ENCODE measurements at places on chromosomes 6 and 20. TPM values are rescaled to one million over a fixed set of nuclear protein-coding genes. Genes with fewer than 3 reads are reported as not detected.
A peak's percentile ranks its signal among the peaks of the same experiment; 100 is the strongest.

The SPTLC3 gene
- total RNA-seq, result 32.3 TPM

The SEMG1 gene
- not detected for total RNA-seq

The TREML2 gene
- 0.39 TPM for total RNA-seq

The DOK5 gene
- total RNA-seq, result 11.1 TPM

DNA sequence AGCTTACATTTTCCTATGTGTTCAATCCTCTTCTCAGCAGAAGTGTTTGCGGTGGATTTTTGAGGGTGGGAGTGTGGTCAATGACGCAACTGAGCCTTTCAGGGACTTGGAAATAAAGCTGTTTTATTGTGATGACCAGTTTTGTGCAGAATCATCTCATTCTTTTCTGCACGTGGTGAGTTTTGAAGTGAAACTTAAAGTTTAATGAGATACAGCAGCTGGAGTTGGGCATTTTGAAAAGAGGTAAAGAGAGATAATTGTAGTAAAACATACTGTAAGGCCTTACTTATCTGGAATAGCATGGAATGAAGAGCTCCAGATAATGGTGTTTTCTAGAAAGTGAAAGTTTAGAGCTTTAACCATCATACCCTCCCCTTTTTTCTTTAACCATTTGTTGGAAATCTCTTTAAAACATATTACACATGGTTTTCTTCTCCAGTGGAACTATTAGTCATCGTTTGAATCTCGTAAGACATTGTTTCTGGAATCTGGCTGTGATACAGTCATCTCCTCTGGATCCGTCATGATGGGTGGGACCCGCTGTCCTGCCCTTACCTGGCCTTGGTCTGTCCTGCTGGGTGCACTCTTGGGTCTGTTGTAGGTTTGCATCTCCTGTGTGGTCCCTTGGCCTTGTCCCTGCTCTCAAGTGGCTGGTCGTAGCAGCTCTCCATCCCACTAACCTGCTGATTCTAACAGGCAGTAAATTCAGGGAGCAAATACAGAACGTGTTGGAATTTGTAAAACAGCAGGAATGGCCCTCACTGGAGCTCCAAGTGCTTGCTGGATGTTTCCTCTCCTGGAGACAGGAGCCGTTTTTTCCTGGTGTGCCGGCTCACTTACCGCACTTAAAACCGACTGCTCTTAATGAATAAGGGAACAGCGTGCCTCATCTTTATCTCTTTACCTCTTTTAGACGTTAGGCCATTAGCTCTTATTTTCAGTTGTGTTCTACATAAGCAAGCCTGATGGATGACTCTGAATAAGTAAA, 29.8 kb downstream of the UST start:
- DNase-seq, result peak; percentile 60

GRCh38 chr6:6966569-6966968, 141.2 kb upstream of the RREB1 start:
- DNase-seq, result no peak

- DNase-seq, result no peak
These were observed 238.1 kb upstream of the IRAK1BP1 start for GRCh38 chr6:78629154-78629721.

GRCh38 chr20:51060301-51060700, 37.4 kb upstream of the KCNG1 start:
- no peak for DNase-seq

DNA sequence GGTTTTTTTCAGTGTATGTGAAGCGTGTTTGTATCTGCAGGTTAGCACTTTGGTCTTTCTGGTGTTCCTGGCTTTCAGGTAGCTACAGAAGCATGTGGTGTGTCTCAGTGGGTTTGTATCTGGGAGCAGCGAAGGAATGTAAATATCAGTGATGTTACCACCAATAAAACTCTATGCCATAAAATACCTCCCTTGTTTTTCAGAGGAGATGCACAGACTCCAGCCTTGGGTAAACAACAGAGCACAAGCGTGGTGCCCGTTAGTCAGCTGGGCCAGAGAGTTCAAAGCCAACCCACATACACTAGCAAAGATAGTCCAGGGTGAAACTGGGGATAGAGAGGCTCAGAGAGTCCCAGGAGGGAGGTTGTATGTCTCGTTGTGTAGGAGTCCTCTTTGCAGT, 393.8 kb downstream of the SMOC2 start:
- DNase-seq, result no peak

DNA sequence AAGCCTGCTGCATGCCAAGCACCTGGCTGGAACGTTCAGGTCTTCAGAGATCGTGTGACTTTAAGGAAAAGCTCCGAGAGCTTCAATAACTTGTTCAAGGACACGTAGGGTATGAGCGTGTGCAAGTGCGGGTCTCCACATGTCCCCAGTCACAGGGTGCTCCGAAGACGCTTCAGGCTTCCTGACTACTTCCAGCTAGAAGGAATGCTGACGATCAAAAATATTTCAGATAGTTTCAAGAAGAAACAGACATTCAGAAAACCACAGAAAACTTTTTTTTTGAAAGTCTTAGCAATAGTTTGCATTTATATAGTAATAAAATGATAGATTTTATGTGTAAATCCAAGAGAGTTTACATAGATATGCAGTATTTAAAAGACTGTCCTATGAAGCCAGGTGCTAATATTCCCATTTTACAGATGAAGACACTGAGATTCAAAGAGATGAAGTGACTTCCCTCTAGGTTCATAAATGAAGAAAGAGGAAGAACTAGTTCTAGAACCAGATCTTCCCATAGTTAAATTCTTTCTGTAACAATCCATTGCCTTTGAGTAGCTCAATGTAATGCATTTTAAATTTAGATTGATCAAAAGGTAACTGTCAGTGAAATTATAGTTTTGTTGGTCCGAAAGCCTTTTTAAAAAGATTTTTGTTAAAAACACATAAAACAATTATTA, 247.6 kb downstream of the MYLK4 start:
- DNase-seq, result peak; percentile 11

DNA sequence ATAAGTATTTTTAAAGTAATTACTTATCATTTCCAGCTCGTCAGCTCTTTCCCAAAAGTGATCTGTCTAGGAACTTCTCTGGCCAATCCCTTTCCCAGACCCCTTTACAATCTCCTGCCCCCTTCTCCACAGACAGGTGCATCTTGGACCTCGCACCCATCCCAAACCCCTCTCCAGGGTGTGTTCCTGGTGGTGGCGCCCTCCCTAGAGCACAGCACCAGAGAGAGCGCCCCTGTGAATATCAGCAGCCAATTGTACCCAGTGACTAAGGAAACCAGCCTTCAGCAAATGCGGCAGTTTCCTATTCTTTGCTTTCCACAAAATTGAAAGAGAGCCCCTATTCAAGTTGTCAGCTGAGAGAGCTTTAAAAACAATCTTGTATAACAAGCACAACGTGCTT, 157.7 kb downstream of the RNASET2 start:
- no peak for DNase-seq

Data from skin of body (tissue), 3 donors.